ENCODE measurements at places on chromosomes 16 and 17.
A peak's percentile ranks its signal among the peaks of the same experiment; 100 is the strongest.

- no peak for DNase-seq
These were observed 79.8 kb upstream of the CDC42EP4 start for GRCh38 chr17:73391331-73392265.

- no peak for DNase-seq
These were observed 36.2 kb downstream of the ZNF778 start for GRCh38 chr16:89253548-89254287.

- no peak for DNase-seq
These were observed 62.1 kb downstream of the GAN start for GRCh38 chr16:81376880-81377279.

- no peak for DNase-seq
These were observed 210.3 kb downstream of the CNTNAP4 start for GRCh38 chr16:76487411-76488064.

DNA sequence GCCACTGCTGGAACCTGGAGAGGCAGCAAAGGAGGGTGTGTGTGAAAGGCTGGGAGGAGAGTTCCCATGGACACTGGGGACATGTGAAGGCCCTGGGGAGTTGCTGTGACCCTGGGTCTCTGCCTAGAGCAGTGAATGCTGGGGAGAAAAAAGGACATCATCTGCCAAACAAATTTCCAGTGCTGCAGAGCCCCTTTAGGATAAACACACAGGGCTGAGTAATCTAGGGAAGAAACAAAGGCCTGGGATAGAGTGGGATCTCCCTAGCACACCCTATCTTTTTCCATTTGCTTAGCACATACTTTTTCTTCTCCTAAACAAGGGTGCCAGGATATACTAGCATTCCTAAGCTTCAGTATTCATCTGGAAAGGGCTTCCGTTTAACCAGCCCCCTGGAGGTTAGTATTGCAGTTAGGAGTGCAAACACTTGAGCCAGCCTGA is 3.3 kb upstream of the HIGD1B start:
- no peak for DNase-seq

DNA sequence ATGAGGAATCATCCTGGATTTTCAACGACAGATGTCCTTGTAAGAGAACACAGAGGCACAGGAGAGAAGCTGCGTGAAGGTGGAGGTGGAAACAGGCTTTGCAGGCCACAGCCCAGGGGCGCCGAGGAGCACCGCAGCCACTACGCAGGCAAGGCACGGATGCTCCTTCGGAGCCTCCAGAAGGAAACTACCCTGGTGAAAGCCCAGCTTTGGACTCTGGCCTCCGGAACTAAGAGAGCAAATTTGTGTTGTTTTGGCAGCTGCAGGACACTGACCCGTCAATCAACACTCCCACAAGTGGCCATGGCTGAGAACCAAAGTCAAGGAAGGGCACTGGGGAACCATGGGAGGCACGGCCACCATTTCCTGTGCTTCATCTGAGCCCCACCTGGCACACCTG is 3.4 kb downstream of the ARL16 start:
- no peak for DNase-seq

GRCh38 chr16:50763211-50763610 is 21.3 kb downstream of the CYLD start:
- no peak for DNase-seq

DNA sequence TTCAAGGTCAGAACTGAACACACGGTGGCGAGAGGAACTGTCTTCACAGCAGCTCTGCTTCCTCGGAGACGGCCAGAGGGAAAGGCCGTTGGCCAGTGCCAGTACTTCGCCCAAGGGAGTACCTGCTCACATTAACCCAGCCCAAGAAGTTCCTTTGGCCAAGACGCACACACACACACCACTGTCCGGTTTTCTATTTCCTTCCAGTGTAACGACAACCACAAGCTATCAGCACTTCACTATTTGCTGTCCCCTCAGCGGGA is 744 bp upstream of the GGNBP2 start:
- peak; percentile 7 for DNase-seq

GRCh38 chr17:48062273-48062672 is 14.1 kb downstream of the NFE2L1 start:
- DNase-seq: no peak

DNA sequence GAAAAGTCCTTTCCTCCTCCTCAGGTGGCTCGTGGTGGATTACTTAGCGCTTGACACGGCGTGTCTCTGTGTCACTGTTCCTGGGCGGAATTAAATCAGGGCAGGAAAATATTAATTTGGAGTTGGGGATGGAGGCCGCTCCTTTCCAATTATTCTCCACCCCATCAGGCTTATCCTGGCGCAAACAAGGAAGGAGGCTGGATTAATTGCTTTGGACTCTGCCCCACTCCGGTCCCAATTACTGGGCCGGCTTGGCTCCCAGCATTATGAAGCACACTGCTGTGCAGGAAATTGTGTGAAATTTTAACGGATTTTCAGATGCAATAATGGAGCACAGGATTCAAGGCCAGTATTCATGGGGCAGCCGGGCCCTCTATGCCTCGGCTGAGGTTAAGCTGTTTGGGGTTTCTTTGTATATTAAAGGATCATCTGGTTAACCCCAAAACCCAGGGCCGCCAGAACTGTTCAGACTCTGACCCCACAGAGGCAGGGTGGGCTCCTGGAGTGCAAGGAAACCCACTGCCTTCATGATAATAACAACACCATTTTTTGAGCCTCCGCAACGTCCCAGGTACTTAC is 87.8 kb downstream of the MRM1 start:
- DNase-seq: no peak

- DNase-seq: no peak
These were observed 22.2 kb downstream of the CLTC start for GRCh38 chr17:59641799-59642484.

DNA sequence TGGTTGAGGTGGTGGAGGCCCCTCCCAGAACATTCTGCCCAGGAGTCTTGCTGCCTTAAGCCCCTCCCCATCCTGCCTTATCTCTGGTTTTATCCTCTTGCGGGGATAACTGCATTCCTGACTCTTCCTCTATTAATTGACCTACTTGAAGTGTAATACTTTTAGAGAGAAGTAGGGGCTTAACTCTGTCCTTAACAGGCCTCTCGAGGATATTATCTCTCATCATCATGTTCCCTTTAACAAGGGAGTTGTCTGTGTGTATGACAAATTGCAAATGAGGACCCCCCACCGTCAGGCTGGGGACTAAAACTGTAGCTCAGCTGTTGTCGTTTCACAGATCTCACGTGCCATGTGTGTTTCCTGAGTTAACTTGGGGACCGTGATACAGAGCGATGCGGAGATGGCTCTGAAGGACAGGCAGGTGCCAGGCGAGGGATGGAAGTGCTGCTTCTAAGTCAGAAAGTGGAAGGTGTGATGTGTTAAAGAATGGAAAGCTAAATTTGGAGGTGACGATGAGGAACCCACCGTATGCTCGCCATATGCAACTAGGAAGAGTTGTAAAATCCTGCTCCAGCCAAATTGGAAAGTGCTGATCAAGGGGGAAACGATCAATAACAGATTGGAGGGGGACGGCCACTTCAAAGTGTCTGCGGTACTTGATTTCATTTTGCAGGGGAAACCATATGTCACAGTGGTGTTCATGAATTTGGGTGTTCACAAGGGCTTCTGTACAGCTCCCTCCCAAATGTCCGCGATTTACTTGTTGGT is 106.3 kb downstream of the RPTOR start:
- no peak for DNase-seq

- no peak for DNase-seq
These were observed 24.7 kb downstream of the NTAN1 start for GRCh38 chr16:15031179-15031578.

- no peak for DNase-seq
These were observed 77.3 kb downstream of the ZDHHC7 start for GRCh38 chr16:84933774-84934631.

All from T-cell (primary cell).